Epithelial cell of proximal tubule (primary cell): ENCODE measurements at places on chromosomes 4 and X.

DNA sequence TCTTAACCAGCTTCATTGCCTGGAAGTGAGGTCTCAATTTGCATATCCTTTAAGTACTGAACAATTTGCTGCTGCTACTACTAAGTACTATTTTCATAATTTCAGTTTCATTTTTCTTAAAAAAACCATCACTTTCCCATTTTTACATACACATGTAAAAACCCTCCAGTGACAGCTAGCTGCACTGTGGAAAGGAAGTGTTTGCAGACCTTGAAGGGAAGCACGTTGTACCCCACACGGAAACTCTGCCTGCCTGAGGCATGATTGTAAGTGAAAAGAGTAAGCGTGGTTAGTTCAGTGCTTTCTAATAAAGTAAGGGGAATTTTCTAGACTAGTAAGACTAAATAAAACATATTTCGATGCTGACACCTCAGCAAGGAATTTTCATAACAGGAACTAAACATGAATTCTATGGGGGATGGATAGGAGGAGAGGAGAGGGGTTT is 103.6 kb downstream of the RAPGEF2 start:
- no peak for DNase-seq

- no peak for DNase-seq
Observed at GRCh38 chr4:153792618-153793247, 3.9 kb upstream of the SFRP2 start.

DNA sequence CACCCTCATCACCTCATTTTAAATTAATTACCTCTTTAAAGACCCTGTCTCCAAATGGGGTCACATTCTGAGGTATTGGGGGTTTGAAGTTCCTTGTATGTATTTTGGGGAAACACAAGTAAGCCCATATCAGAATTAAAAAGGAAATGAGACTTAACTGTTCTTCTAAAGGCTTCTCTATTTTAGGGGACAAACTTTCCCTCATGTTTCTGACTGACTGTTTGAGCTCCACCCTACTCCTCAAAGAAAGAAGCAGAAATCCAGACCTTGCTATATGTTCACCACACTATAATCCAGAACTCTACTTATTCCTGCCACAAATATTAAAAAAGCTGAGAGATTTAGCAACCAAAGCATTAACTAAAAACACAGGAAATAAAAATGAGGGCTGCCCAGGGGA is 258.8 kb downstream of the ARHGAP24 start:
- no peak for DNase-seq

- DNase-seq: no peak
Observed at GRCh38 chrX:27519226-27519625, 56.1 kb upstream of the PPP4R3C start.

DNA sequence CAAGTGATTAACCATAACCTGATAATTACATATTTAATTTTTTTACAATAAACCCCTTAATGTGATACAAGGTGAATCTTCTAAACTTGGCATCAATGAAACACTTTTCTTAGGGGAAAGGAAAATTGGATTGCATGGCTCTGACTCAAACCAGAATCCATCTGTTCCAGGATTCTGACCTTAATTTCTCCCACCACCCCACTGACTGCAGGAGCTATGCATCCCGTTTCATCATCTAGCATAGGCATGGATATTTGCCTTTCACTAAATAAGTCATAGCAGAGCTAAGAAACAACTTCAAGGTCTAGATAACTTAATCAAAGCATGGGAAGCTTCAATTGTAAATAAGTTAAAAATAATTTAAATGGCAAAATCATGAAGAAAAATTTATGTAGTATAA is 156.3 kb downstream of the BTC start:
- no peak for DNase-seq

- no peak for DNase-seq
Observed at GRCh38 chrX:119762718-119763117, 4.3 kb downstream of the SOWAHD start.

- DNase-seq: no peak
Observed at GRCh38 chr4:24840362-24840761, 45.0 kb downstream of the SOD3 start.

GRCh38 chr4:85419103-85419502 is 55.8 kb upstream of the ARHGAP24 start:
- no peak for DNase-seq

GRCh38 chrX:144612076-144612475 is 635.2 kb upstream of the SPANXN1 start:
- no peak for DNase-seq

DNA sequence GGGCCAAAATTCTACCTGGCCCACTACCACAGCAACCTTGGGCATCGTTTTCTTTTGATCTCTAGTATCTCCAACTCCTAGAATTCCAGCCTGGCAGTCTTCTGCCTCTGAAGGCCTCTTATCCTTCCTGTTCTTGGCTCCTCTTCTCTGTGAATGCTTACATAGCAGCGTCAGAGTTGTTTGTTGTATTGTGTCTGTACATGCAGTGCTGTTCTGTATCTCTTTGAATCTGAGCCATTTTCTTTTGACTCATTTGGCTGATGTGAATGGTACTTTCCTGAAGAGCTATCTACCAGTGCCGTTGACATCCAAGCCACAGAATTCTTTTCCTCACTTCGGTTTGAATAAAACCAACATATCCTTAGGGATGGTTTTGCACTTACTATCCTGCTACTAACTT is 79.2 kb downstream of the TMEM164 start:
- no peak for DNase-seq

GRCh38 chr4:167290678-167291077 is 56.4 kb upstream of the SPOCK3 start:
- no peak for DNase-seq

- no peak for DNase-seq
Observed at GRCh38 chr4:139838811-139839210, 173.2 kb downstream of the MGST2 start.

GRCh38 chr4:150178161-150178560 is 99.9 kb downstream of the DCLK2 start:
- no peak for DNase-seq

- no peak for DNase-seq
Observed at GRCh38 chr4:79121875-79122358, 182.7 kb upstream of the PAQR3 start.

DNA sequence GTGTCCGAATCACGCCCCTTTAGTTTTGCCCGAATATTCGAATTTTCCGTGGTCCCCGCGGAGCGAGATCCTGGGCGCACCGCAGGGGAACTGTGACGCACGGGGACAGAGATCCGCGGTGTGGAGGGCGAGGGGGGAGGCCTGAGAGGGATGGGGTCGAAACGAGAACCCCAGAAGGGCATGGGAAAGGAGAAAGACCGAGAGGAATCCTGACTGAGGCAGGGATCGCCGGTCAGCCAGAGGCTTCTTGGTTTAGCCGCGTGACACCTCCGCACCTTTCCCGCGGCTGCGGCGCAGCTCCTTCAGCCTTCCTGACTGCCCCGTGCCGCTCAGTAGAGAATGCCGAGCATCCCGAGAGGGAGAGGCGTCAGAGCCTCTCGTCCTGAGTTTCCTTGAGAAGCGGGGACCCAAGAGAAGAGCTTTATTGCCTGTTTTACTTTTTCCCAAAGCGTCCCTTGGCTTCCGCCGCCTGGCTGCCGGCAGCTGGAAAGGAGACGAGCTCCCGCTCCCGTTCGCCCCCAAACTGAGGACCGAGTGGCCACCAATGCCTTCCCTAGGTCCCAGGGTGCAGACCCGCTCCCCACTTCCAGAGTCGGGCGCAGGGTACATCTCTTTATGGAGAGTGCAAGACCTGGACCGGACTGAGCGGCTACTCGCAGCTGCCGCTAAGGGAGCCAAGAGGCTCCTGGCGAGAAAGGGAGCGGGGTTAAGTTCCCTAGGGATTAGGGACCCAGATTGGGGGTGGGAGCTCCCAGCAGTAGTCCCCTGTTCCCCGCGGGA is 911 bp upstream of the GPR50 start:
- no peak for DNase-seq

GRCh38 chr4:152643153-152644035 is 36.4 kb downstream of the TMEM154 start:
- no peak for DNase-seq

DNA sequence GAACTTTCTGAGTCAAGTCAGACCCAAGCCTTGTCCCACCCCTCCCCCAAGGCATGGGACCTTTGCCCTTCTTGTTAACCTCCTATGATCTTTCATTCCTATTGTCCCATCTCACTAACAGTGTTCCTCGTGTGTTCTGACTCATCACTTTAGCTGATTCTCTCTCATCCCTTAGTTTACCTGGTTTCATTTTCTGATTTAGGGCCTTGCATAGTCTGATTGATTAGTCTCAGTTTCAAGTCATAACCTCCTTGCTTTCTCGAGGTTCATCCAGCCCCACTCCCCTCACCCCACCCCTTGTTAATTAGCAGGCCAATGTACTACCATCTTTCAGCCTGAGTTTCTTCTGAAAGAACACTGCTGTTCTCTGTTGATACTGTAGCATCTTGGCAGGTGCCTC is 517.4 kb downstream of the RPA4 start:
- DNase-seq: peak; percentile 39

GRCh38 chrX:109920325-109920724 is 82.6 kb upstream of the TMEM164 start:
- no peak for DNase-seq

DNA sequence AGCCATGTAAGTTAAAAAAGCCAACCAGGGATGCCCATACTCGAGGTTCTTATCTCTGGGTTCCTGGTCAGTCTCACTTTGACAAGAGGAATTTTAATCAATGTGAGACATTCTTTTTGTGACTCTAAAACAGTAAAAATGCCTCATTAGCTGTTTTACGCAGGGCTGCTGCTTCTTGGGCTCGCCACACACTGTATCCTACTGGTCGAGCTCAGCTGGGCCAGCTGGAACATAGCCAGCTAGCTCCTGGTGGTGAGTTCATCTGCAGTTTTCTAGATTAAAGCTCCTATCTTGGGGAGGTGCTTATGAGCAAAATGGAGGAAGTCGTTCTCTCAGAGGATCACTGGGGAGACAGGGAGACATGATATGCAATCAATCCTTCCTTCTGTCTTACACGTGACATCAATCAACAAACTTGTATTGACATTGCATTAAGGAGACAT is 55.9 kb upstream of the LEF1 start:
- DNase-seq: no peak

GRCh38 chrX:137032341-137032694 is 1.5 kb downstream of the GPR101 start:
- no peak for DNase-seq

DNA sequence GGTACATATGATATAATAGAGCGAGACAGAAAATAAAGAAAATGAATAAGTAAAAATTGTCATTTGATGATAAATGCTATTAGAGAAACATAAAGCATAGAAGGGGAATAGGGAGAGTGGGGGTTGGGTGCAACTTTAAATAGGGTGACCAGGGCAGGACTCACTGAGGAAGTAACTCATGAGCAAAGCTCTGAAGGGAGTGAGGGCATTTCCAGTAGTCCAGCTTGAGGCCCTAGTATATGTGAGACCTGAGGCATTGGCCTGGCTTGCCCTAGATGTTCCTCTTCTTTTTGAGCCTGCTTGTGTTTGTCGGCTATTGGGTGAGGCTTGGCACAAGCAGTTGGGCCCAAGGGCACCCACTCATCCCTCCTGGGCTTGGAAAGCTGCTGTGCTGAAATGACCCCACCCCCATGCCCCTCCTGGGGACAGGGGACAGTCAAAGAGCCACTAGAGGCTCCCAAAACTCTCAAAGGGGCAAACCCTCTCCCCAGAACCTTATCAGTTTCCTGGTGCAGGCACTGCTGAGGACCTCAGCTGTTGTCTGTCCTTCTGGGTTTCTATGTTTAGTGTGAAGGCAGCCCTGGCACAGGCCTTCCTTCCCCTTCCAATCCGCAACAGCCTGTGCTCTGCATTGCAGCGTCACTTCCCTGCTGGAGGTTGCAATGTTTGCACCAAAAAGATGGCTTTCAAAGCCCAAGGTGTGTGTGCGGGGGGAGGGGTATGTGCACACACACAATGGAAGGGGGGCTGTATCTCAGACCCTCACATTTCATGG is 40.1 kb downstream of the APLN start:
- DNase-seq: no peak

DNA sequence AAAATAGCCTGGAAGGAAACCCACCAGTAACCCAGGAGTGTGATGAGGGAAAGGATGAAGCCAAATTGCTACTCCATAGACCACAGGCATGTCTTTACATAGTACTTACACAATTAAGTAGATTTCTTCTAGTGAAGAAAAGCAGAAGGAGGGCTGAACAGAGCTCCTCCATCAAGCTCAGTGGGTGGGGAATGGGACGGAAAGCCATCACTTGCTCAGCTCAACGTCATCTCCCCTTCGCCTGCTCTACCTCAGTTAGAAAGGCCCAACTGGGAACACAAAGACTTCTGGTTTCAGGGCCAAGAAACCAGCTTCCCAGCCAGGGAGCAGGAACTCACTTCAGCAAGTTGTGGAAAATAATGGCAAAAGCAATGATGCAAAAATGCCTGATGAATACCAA is 36.6 kb downstream of the ADGRG2 start:
- no peak for DNase-seq
